ENCODE measurements at places on chromosomes 1 and 21.

DNA sequence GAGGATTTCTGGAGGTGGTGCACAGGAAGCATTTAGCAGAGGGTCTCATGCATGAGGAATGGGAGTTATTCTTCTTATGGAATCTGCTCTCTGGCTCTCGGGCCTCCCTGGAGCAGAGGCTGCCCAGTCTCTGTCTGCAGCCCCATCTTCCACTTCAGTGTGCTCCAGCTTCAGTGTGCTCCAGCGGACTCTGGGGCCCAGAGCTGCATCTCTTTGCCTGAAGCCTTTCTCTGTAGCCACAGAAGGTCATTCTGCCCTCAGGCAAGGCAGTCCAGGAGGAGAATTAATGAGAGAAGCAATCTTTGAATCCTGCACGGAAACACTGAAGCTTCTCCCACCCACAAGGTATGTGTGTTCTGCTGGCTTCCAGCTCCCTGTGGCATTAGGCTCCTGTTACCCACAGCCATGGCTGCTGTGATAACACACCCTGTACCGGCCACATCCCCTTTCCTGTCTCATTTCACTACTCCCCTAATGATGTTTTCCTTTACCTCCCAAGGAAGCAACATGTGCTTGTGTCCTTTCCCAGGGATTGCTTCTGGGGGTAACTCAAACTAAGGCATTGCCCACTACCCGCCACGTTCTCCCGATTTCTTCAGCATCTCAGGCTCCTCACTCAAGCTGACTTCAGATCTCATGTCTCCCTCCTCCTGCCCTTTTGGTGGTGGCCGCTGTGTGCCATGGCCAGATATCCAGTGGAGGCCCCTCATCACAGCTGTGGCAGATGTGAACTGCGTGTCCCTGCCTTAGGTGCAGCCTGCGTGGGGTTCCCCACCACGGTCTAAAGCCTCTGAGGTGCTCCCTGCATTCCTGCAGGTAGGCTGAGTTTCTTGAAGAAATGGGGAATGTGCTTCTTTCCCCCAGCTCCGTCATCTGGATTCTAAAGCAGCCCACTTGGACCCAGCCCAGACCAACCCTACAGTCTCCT, 181.2 kb upstream of the GALNT2 start:
- DNase-seq = no peak

DNA sequence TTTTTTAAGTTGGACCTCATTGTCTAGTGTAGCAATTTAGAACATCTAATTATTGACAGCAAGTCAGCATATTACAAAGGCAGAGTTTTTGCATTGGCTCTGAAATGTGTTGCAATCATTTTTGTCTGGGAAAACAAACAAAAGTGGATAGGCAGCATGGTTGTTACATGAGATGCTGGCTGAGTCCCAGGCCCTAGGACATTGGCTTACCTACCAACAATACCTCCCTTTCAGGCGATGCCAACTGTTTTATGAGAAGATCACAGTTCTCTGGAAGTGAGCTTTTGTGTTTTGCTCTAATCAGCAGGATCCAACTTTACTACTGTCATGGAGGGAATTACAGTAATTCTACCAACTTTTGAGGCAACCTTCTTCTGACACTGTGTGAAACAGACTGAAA, 71.5 kb upstream of the CXADR start:
- no peak for DNase-seq

GRCh38 chr1:36781098-36781497, 253.2 kb downstream of the GRIK3 start:
- DNase-seq = no peak

- no peak for DNase-seq
Observed at GRCh38 chr1:100545855-100546254, 7.9 kb downstream of the GPR88 start.

- no peak for DNase-seq
Observed at GRCh38 chr21:44763050-44763378, 38.6 kb downstream of the UBE2G2 start.

DNA sequence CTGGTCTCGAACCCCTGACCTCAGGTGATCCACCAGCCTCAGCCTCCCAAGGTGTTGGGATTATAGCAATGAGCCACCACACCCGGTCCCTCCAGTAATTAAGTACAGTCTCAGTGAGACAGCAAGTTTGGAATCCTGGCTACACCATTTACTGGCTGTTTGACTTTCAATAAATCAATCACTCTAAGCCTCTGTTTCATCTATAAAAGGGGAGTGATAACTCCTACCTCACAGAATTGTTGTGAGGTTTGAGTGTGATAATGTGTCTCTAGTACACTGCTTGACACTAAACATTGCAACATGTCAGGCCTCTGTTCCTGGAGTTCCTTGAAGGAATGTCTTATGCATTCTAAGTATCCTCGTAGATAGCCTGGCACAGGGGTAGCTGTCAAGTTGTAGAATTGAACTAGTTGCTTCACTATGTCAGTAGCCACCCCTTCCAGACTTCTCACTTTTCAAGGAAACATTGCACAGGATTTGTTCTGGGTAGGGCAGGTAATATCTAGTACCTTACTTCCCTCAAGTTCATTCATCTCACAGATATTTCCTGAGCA, 12.4 kb downstream of the ENTREP3 start:
- no peak for DNase-seq

DNA sequence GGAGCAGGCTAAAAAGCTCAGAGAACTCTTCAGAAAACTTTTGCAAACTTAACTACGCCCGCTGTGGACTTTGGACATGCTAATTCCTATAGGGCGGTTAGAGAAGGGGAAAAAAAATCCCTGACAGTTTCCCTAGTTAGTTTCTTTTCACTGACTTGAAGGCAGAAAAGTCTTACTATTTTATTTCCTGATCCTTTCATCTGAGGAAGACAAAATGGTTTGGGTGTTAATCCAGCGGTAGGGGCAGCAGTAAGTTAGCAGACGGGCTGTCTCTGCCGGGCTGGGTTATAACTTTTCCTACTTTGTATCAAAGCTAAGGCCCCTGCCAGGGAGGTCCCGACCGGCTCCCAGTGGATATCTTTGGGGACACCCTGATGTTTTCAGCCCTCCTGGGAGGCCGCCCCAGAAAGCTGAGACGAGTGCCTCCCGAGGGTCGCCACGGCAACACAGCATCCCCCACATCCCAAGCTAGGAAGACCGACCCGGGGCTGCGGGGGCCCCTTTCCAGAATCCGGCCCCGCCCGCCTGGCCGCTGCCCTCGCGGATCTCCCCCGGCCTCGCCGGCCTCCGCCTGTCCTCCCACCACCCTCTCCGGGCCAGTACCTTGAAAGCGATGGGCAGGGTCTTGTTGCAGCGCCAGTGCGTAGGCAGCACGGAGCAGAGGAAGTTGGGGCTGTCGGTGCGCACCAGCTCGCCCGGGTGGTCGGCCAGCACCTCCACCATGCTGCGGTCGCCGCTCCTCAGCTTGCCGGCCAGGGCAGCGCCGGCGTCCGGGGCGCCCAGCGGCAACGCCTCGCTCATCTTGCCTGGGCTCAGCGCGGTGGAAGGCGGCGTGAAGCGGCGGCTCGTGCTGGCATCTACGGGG, 162.6 kb downstream of the RUNX1 start:
- no peak for DNase-seq

DNA sequence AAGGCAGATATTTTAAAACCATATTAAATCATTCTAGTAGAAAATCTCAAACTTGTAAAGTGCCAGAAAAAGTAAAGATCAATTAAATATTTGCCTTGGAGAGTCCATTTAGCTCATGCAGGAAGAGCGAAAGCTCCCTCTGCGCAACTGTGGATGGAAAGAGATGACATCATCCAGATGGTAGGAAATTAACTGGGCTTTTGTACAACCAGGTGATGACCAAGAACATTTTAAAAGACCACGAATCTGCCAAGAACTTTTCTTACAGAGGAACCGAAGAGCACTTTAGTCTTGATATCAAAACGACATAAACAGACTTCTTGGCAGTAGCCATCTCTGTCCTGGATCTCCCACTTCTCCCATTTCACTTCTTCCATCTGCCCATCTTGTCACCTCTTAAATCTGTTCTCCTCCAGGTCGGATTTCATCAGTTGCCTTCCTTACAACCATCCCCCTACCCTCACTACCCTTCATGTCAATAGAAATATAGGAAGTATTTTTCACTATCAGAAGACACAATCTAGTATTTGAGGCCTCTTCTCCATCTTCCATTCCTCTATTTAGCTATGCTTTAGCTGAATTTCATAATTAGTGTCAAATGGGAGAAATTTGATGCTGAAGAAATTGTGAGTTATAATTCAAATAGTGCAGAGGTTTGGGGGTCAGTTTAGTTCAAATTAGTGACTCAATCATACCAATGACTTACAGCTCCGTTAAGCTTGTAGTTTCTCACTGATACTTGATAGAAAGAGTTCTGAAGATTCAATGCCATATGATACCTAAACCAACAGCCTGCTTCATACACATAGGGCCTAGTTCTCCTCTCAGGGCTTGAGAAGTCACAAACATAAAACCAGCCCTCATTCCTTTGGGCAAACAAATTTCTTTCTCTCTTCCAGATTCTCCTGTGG, 22.0 kb upstream of the DNASE2B start:
- DNase-seq = no peak

GRCh38 chr1:199691540-199691939, 336.0 kb upstream of the NR5A2 start:
- DNase-seq = no peak

DNA sequence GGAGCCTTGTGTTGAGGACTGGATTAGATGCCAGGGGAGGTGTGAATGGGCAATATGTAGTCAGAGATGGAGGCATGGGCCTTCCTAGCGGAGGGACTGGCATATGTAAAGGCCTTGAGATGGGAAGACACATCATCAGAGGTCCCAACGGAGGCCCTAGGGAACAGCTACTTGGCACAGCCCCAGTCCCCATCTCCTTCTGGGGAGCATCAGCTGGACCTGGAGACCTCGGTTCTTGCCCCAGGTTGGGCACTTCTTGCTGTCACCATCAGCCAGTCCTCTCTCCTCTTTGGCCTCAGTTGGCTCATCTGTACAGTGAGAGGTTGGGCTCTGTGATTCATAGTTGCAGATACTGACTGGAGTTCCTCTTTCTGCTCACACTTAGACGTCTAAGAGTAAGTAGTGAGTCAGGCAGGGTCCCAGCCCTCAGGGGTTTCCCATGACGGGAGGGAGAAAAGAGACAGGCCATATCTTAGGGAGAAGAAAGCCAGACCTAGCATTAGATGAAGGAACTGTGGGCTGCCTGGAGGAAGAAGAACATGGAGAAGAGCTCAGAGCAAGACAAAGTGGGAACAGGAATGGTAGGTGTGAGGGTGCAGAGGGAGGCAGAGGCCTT, 3.4 kb upstream of the MARCKSL1 start:
- no peak for DNase-seq

- no peak for DNase-seq
Observed at GRCh38 chr1:109805486-109806165, 41.9 kb upstream of the EPS8L3 start.

DNA sequence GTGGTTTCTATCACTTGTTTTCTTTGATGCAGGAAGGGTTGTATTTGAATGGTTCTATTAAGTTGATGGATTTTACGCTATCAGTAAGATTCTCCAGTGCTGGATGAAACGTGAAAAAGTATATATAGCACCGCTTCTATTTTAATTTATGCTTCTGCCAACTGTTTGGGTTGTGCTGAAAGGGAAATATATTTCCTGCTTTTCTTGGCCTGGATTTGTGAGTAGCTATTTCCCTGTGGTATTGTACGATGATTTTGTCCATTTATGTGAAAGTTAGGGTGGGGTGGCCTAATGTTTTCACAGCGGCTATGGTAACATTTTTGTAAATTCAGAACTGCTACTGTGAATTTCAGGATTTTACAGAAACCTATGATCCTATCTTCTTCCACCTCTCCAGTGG, 322 bp downstream of the C1orf162 start:
- no peak for DNase-seq

DNA sequence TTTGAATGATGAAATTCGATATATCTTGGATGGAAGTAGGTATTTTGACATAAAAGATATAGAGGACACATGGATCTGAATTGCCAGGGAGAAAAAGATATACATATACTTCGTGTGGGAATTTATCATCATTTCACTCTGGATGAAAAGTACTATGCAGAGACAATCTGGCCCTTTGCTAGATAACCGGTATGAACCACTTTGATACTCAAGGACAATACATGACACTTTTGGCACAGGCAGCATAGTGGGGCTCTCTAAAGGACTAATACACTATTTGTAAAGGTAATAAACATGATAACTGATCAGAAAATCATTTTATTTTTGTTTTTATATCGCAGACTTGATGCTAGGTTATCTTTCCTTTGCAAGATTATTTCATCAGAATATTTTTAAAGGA, 24.2 kb downstream of the JAK1 start:
- DNase-seq = no peak

DNA sequence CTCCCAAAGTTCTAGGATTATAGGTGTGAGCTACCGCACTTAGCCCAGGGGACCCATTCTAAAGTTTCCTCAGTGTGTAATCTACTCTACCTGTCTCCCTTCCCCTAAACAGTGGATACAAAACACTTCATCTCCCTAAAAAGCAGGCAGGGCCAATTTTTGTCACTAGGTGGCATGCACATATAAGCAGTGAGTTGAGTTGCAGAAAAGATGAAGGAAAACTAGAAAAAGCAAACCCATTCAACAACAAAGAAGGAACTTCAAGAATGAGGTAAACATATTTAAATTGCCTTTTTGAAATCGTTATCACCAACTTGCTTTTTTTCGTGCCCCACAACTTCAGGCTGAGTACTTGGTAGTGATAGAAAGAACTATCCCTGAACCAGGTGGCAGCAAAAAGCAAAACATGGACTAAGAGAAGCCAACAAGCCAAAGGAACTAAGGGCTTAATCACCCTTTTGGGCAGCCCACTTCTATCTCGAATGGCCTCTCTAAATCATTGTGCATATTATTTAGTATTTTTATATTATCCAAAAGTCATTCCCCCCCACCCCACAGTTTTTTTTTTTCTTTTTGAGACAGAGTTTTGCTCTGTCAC, 19.7 kb upstream of the ALDH9A1 start:
- DNase-seq = peak; percentile 11

- no peak for DNase-seq
Observed at GRCh38 chr1:191320062-191320461, 838.2 kb upstream of the RGS18 start.

- DNase-seq = peak; percentile 57
Observed at GRCh38 chr1:154943649-154944400, 7.3 kb upstream of the PMVK start.

DNA sequence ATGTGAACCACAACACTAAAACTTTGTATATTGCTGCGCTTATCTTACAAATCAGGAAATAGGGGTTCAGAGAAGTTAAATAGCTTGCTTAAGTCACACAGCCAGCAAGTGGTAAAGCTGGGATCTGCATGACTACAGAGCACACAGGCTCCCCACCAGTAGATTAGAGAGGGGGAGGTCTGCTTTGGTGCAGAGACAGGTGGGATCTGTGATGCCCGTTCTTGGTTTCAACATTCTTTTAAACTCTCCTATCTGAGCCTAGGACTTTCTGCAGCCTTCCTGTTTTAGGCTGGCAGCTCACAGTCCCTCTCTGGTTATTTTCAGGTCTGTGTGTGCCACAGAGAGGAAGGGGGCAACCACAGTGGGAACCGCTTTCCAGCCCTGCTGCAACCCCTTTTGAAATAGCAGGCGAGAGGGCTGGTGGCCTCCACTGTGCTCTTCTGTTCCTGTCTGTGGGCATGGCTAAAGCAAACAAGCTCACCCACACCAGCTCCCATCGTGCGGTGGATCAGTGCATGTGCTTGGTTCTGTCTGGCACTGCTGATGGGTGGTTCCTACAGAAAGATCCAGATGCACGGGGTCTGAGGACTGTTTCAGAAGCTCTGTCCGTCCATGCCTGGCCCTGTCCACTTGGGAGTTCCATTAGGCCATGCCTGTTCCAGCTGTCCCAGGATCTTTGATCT, 1.7 kb upstream of the IL6R start:
- DNase-seq = peak; percentile 64

All from CD4-positive, CD25-positive, alpha-beta regulatory T cell (primary cell).